GM19239 (cell line): ENCODE measurements at places on chromosomes 16 and 17.

DNA sequence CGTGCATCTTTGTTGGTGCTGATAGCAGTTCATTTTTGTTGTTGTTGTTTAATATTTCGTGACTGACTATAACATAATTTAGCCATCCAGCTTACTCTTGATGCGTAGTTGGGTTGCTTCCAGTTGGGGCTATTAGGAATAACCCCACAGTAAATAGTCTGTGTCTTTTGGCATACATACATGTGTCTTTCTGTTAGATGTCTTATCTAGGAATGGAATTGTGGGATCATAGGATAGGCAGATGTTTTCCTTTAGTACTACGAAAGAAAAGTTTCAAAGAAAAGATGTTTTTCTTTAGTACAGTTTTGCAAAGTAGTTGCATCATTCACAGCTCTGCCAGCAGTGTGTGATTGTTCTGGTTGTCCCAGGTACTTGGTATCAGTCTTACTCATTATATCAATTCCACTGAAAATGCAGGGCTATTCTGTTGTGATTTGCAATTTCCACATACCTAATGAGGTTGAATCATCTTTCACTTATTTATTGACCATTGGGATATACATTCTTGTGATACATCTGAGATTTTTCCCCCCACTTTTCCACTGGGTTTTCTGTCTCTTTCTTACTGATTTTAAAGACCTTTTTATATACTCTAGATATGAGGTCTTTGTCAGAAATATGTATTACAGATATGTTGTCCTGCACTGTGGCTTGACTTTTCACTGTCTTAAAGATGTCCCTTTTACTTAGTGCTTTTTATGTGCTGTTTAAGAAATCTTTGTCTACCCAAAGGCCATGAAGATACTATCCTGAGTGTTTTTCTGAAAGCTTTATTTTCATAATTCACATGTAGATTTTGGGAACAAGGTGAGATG is 173.3 kb downstream of the MRTFB start:
- no peak for DNase-seq

DNA sequence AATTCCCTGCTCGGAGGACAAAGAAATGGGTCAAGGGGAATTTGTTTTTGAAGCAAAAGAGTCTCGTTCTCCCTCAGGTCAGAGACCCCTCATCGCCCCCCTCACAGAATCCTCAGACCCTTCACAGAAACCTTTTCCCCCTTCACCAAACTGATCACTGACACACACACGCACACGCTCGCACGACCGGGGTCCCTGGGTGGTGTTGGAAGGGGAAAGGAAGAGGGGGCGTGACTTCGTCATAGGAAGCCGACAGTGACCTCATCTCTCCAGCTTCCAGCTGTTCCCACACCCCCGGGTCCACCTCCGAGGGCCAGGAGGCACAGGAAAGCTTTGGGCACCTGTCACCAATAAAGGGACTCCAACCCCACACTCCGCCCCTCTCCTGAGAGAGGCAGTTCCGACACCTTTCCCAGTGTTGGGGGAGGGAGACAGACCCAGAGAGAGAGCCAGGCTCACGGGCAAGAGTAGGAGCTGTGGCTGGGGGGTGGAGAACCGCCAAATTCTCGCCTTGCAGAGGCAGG is 1.2 kb downstream of the ASGR1 start:
- DNase-seq, result no peak

DNA sequence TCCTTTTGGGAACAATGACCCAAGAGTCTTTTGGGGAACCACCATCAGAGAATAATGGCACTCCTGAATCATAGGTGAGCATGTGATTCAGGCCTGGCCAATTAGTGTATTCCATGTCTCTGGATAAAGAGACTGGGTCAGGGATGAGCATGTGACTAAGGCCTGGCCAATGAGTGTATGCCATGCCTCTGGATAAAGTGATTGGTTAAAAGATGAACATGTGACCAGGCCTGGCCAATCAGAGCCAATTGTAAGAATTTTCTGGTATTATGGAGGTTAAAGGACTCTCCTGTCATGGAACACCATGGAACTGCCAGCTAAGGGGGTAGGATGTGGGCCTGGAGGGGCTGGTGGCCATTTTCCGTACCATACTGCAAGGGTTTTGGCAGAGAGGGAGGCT is 194.3 kb downstream of the C16orf78 start:
- DNase-seq, result no peak

GRCh38 chr17:16512011-16512410 is 20.0 kb upstream of the LRRC75A start:
- DNase-seq, result no peak

- no peak for DNase-seq
Observed at GRCh38 chr17:64336760-64337413, 53.8 kb downstream of the PECAM1 start.
